ENCODE measurements at places on chromosomes 2 and 18.

DNA sequence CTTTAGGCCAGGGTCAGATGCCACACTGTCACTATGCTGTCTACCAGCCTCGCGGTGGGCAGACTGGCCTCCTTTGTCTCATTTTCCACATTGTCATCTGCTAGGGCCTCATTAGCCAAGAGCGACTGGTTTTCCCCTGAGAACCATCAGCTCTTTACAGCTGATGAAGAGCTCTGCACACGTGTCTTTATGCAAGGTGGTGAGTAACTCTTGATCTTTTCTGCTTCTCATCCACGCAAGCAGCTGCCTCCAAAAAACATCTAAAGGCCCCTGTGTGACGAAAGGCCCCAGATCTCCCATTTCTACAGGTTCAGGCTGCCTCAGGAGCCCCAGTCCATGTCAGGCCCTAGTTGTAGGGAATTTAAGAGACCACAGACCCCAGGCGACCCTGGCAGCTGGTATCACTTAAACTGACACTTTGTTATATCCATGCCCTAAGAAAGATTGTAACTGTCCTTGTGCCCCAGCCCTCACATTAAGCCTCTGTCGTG is 52.9 kb downstream of the DPYSL5 start:
- DNase-seq = no peak

- DNase-seq = no peak
Observed at GRCh38 chr2:111049792-111050640, 70.7 kb upstream of the BCL2L11 start.

DNA sequence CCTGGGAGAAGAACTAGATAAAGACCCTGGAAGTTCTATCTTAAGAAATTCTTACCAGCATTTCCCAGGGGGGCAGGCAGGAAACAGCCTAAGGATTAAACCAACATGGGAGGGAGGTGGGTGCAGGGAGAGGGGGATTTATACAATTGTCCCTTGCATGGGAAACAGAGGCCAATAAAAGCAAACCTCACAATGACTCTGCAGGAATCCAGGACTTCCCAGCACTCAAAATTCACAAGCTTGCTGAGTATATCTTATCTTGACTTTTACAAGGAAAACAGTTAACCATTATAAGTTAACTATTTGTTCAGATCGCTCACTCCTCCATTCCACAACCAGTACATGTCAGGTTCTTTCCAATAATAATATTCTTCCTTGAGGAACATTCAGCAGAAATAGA is 241.3 kb downstream of the MREG start:
- no peak for DNase-seq

DNA sequence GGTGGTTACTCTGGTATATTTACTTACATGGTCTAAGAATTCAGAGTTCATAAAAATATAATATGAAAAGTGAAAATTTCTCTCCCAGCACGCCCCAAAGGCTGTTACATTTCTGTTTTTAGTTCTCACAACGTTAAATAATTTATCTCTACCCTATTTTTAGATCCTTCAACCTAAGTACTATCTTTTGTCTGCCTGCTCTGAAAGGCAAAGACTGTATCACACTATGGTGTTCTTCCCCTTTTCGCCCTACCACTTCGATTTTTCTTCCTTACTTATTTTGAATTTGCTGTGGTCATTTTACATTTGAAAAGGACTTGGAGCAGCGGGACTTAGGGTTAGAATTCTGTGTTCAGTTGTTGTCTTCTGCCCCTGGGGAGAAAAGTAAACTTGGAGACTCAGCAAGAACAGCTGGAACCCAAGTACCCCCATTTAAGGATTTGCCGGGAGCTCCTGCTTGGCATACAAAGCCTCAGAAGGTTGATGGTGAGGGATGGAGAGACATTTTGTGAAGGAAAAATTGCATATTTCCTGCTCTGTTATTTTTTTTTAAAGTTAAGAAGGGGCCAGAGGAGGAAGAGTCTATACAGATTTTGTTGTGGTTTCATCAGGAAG is 19.0 kb downstream of the ADAM23 start:
- DNase-seq = no peak

- DNase-seq = no peak
Observed at GRCh38 chr2:100674666-100675065, 111.9 kb downstream of the PDCL3 start.

DNA sequence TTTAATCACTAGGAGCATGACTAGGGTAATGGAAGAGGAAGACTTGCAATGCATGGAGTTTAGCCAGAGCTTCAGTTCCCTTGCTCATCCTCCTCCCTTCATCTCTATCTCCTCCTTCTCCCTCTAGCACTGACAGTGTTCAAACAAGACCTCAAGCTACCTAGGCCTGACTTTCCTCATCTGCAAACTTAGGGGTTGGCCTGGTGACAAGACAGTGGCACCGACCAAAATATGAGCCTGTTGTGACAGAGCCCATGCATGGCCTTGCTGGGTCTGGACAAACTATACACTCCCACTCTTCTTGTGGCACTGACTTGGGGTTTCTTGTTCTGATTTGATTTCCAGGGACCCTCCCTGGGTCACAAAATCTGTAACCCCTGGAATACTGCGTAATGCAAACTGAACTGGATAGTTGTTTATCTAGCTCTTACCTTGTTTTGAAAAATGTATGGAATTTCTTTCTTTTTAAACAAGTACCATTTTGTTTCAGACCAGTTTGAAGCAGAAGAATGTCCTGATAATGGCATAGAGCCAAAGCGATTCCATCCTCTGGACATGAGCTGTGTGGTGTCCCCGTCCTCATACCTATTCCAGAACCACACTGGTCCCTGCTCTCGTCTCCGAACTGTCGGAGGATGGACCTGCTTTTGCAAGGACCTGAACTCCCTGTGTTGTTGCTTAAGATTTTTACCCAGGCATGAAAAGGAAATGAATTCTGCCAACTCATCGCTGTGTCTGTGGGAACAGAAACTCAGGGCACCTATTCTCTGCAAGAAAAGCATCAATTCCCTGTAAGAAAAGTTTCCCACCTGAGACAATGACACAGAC is 33.4 kb upstream of the PPP4R1 start:
- no peak for DNase-seq

GRCh38 chr2:173151671-173152401 is 76.2 kb downstream of the MAP3K20 start:
- DNase-seq = no peak

DNA sequence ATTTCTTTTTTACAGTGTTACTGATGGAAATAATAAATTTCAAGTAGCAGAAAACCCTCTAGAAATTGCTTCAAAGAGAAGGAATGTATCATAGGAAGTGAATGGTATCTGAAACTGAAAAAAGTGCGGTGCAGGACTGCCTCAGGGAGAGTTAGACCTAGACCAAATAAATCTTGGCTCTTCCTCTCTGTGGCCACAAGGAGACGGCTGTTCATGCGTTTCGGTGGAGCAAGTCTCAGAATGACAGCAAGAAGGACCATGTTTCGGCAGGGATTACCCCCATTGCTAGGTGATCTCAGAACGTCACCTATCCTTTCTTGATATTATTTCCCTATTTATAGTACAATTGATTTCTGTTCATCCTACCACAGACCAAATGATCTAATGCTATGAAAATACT is 522.3 kb downstream of the SOX11 start:
- DNase-seq = no peak

DNA sequence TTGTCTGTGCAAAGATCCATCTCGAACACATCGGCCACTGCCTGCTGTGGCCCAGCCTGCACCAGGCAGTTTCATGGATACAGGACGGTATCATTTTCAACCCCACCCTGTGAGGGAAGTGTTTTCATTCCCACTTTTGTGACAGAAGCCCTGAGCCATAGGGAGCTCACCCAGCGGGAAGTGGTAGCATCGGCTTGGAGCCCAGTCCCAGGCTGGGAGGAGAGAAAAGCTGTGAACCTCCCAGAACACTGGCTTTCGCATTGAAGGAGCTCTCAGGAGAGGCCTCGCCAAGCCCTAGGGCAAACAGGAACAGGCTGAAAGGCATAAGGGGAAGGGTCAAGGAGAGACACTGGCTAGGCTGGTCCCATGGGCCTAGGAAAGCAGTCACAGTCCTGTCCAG is 166.1 kb downstream of the TFCP2L1 start:
- DNase-seq = no peak

GRCh38 chr2:204604061-204604460 is 58.8 kb downstream of the PARD3B start:
- DNase-seq = no peak

DNA sequence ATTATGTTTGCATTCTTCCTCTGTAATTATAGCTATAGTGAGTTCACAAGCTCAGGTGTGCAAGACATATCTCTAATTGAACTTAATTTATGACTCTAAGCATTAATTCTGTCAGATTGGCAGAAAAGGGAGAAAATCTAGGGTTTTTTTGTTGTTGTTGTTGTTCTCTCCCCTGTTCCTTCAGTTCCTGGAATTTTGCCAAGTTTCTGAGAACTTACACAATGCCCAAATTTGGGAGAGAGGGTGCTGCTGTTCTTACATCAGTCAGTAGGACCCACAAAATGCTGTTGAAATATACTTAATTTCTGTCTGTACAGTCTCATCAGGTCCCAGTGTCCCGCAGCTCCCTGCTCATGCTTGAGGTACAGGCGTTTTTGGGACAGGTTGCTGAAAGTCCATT is 221.8 kb upstream of the RBMS1 start:
- no peak for DNase-seq

DNA sequence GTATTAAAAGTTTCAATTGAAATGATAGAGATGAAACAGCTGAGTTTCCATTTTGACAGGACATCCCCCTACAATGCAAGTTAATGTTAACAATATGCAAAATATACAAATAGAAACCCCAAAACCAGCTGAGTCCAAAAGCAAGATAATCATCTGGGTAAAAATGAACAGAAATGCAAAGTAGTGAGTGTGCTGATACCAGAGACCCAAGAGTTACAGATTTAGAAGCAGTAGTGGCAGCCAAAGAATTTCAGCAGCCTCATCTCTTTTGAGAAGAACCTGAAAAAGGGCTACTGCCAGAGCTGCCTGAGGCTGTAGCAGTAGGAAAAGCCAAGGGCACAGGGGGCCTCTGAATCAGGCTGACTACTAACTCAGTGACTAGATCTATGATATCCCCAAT is 82.6 kb downstream of the THADA start:
- DNase-seq = no peak

GRCh38 chr2:128818704-128819491 is 500.2 kb upstream of the HS6ST1 start:
- no peak for DNase-seq

DNA sequence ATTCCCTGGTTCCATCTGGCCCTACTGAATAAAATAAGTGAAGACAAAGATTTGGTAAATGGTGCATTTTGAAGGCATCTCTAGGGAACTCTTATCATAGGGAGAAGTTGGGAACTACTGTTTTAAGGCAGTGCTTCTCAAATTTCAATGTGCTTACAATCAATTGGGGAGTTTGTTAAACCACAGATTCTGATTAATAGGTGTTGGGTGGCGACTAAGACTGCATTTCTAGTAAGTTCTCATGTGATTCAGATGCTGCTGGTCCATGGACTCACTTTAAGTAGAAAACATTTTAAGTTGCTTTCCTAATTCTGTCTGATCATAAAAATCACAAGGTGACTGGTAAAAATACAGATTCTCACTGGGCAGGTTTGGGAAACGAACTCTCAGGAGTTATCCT is 14.6 kb downstream of the FARSB start:
- no peak for DNase-seq

- DNase-seq = no peak
Observed at GRCh38 chr2:145283131-145283530, 763.2 kb upstream of the ZEB2 start.

DNA sequence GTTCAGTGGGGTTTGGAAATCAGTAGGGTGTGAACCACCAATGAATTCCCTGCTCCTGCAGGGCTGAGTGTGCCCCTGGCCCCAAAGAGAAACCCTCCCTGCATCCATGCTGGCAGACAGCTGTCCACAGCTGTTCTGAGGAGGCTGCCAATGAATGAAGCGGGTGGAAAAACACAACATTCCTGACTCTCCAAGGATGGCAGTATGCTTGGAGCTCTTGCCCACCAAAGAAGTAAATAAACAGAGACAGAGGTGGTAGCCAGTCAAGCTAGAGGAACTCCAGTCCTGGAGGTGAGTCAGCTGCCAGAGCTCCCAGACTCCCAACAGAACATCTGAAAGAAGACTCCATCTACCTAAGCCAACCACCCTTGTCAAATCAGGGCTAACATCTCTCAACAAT is 6.2 kb downstream of the ZBTB7C start:
- no peak for DNase-seq

GRCh38 chr2:216727346-216728122 is 32.2 kb upstream of the IGFBP5 start:
- DNase-seq = no peak

- no peak for DNase-seq
Observed at GRCh38 chr2:143513081-143513480, 383.9 kb downstream of the ARHGAP15 start.

DNA sequence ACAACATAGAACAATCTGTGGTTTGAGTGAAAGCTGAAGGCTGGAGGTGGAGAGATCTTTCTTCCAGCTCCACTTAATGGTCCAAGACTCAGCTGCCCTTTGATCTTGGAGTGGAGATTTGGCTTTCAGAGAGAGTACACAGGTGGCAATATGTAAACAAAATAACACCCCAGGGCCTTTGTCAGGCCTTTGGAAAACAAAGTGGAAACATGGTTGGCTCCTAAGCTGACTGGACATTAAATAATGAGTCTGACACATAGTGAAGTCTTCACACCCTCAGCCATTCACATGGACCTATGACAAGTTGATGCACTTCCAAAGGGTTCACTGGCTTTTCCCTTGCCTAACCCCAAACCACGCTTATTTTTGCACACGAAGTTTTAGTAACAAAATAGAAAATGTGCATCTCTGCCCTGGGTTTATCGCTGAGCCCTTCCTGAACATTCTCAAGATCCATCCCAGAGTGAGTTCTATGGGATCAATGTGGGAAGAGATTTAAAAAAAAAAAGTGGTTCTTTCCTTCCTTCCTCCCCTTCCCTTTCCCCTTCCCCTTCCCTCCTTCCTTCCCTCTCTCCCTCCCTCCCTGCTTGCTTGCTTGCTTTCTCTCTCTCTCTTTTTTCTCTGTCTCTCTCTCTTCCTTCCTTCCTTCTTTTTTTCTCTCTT is 201.3 kb upstream of the NT5C1B start:
- no peak for DNase-seq

- no peak for DNase-seq
Observed at GRCh38 chr18:13232086-13232917, 13.7 kb downstream of the LDLRAD4 start.

DNA sequence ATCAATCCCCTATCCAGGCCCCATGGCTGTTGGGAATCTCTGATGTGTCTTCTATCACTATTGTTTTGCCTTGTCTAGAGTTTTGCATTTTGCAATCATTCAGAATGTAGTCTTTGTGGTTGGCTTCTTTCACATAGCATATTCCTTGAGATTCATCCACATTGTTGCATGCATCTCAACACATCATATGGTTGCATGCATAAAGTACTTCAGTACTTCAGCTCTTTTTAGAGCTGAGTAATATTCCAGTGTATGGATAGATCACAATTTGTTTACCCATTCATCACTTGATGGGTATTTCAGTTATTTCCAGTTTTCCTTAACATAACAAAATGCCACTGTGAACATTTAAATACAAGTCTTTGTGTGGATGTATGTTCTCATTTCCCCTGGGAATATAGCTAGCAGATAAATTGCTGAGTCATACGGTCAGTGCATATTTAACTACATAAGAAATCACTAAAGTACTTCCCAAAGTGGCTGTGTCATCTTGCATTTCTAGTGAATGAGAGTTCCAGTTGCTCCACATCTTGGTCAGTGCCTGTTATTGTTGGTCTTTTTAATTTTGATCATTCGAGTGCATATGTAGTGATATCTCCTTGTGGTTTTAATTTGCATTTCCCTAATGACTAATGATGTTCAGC is 138.8 kb downstream of the BCL11A start:
- DNase-seq = no peak

All from stimulated activated CD8-positive, alpha-beta memory T cell treated with anti-CD3 and anti-CD28 coated beads, Interleukin-7, amount 100 ng/mL, for 1 hour (primary cell).